ENCODE measurements at places on chromosomes 4 and X.

DNA sequence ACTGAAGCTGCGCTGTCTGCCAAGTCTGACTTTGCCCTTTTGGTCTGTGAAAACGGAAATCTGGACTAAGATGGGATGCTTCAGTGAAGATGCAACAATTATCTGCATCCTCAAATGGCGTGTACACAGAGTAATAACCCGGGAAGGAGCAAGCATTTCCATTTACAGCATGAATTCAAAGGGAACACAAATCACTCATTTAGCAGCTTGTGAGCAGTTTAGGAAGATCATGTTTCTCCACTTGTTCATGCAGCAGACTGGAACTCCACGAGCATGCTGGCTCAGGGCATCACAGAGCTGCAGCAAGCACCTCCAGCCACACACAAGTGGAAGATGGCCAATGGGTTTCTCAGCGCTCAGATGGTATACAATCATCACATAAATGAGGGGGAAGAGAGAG, 175.5 kb downstream of the NLGN4X start:
- no peak for DNase-seq

DNA sequence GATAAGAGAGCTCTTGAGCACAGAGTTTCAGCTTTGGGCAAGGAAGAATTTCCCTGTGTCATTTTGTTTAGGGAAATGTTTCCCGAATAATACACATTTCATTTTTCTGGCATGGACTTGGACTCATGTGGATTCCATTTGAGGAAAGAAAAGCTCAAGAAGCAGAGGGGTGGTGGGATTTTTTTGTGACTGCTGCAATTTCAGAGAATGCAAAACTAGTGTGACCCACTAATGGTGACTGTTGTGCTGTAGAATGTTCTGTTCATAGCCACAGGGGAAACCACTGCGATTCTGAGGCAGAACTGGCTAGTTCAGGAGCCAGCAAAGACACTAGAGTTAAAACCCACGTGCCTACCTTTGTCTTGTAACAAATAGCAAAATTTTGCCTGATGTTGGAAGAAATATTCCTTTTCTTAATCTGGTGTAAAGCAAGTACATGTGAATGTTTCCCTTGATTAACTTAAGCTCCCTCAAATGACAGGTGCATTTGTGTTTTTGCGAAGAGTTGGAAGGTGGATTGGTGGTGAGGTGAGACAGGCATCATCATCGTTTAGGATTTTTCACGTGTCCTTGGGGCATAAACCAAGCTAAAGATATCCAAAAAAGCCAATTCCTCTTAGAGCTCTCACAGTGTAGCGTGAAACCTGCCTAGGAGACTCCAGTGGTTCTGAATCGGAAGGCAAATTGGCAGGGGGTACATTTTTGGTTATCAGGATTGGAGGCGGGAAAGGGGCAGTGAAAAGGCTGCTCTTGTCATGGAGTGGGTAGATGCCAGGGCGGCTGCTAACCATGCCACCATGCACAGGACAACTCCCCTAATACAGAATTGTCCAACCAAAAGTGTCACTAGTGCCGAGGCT, 38.0 kb upstream of the FAM9C start:
- DNase-seq: no peak

DNA sequence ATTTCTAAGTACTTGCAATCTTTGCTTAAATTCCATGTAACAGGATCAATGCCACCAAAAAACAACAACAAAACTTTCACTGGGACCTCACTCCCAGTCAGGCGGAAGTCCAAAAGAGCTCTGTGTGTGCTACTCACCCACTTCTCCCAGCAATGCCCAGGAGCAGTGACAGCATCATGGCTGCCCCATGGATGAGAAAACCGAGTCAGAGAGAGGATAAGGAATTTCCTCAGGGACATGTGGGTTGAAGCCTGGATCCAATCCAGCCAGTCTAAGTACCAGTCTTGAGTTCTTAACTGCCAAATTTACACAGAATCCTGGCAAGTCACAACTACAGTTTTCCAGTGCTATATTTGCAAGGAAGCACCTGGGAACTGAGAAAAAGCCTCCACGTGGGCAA, 64.5 kb downstream of the STX18 start:
- DNase-seq: no peak

DNA sequence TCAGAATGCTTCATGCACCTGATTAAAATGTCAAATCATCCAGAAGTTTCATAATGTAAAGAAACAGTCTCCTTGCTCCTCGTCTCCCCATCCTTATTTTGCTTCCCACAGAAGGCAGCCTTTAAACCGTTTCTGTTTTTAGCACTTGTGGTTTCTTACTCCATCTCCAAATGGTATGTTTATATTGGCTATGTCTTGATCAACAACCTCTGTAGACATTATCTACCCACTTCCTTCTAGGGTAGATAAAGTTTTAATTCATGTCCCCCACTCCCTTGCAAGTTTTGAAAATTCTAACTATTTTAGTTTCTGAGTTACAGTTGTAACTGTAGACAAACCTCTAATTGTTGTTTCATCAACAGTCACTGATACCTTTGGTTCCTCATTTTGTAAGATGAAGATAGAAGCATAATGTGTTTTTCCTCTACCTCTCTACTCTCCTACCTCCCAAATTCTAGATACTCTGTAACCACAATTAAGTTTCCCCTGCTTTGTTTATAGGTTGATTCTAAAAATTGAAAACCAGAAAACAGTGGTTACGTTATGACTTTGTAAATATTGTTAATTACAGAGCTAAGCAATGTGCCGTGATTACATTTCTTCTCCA, 291.7 kb upstream of the GATB start:
- DNase-seq: peak; percentile 61

GRCh38 chr4:107253090-107253489, 217.0 kb upstream of the DKK2 start:
- no peak for DNase-seq

DNA sequence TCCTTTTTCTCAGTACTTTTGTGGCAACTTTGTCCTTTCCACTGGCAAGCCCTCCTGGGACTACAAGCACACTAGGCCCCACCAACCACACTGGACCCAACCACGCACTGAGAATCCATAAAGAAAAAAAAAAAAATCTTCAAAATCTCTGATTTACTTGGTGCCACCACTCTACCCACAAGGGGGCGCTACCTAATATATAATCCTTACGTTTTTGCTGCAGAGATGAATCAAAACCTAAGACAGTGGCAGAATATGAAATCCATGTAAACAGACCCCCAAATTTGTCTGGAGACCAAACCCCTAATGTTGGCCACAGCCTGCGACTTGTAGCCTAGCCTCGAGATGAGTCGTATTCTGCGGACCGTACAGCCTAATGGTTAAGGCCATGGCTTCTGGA, 63.5 kb upstream of the ARHGAP36 start:
- DNase-seq: peak; percentile 12

- no peak for DNase-seq
Measured at GRCh38 chrX:119646515-119646914, 40.3 kb upstream of the NKRF start.

DNA sequence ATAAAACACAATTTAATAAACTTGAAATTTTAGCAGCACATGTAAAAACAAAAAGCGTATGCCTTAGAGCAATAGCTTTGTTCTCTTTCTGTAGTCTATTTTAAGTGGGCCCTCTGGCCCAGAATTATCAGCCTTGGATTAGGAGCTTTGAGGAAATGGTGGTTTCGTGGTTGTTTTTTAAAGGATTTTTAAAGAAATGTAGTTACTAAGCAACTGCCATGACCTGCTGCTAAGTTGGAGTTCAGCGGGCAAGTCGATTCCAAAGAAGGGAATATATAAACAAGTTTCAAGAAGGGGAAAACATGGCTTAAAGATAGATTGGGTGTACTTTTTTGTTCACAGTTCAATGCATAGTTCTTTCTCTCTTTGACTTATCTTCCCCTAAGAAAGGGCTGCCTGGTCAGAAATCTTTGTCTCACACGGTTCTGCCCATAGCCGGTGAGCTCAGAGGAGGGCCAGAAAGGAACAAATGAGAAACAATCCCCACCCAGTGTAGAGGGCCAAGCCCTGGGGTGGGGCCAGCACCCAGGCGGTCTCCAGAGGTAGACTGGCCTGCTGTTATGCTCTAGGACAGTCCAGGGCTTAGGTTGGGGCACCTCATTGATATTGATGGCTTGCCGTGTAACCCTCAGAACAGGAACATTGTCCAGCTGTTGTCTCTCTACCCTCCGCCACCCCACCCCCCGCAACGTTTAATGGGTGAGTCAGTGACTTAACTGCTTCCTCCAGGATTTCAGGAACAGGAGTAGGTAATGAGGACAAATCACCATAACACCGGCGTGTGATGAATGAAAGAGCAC, 32.5 kb downstream of the DLG3 start:
- DNase-seq: peak; percentile 58

DNA sequence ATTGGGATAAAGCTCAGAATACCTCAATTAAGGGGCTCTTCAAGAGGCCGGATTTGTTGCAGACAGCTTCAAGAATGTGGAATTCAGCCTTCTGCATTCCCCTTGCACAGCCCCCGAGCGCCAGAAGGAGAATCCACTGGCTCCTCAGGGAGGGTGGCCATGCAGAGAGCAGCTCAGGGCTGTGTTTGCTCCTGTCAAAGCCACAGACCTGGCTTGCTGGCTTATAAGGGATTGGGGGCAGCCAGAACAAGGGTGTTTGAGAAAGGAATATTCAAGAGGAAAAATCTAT, 36.8 kb downstream of the ING2 start:
- peak; percentile 28 for DNase-seq

GRCh38 chr4:52199574-52200338, 148.7 kb downstream of the SPATA18 start:
- DNase-seq: peak; percentile 24

DNA sequence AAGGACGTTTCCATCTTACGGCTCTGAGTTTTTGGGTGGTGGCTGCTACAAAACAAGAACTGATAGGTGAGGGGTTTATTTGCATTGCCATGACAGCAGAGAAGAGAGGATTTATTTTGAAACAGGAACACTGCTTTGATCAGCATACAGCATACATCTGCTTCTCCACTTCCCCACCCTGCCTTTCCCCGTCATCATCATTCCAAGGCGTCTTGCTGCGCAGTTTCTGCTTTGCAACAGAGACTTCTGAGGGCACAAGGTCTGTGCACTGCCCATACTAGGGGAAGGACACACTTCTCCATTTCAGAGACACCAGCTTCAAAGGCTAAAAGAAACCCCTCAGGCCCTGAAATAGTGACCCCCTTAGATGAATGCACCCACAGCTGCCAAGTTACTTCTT, 19.1 kb downstream of the STARD8 start:
- no peak for DNase-seq

- peak; percentile 58 for DNase-seq
Measured at GRCh38 chr4:2935762-2936743, 27.2 kb downstream of the NOP14 start.

DNA sequence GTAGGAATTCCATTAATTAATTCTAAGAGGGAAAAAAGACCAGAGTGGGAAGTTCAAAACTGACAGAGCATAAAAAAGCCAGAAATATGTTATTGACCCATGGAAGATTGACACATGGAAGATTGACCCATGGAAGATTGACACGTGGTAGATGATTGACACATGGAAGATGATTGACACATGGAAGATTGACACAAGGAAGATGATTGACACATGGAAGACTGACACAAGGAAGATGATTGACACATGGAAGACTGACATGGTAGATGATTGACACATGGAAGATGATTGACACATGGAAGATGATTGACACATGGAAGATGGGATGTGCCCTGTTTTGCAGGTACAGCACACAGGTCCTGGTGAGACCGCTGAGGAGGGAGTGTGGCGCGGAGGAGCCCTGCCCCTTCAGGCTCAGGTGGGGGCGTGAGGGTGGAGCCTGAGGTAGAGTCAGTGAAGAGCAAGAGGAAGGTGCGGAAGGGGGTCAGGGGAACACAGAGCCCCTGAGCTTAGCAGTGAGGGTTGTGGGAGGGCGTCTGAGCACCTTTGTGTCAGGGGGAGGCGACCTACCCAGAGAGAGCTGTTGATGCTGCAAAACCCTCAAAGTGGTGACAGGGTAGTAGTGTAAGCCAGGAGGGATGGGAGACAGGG, 15.8 kb upstream of the PDE6B start:
- DNase-seq: peak; percentile 7

DNA sequence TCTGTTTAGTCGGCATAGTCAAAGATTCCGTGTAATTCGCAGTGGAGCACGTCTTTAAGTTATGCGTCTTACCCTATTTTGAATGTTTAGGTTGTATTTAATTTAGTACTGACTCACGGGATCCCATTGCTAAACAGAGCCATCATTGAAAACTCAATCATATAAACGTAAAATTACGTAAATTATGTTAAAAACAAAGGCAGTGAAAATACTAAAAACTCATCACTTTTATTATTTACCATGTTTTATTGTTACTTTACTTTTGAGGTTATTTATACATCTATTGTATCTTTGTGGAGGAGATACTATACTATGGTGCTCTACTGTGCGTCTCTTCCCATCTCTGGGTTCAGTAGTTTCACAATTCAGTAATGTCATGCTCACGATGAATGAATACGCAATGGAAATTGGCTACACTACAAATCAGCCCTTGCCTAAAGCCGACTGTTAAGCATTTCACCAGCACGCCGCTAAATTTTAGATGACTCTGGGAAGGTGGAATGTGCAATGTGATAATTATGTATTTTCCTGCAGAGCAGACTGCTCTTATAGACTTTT, 944 bp downstream of the FUNDC2 start:
- DNase-seq: peak; percentile 89

DNA sequence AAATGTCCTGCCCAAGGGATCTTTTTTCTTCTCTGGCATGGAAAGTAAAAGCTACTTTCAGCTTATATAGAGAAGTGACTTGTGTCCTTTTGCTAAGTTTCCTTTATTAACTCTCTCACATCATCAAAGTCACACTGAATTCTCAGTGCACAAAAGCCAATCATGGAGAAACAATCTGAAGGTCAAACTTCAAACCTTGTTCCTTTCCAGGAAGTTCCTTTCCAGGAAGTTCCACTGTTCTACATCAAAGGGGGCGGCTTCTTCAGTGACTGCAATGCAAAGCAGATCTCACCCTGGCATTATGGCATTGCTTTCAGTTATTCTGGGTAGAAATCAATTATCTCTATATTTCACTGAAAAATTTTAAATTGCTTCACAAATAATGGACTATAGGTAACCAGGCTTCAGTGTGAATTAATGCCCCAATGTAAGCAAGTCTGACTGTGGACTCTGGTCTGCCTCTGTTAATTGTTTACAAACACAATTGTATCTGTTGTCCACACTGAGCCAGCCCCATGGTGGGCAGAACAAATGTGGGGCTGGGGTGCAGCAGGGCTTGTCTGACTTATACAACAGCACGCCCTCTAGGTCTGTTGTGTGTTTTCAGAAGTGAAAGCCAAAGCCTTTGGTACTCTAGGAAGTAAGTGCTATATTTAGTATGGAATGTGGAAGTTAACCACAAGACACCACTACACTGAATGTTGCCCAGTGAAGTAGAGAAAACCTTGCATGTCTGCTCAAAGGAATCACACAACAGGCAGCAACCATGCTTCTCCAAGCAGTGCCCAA, 98.8 kb downstream of the CDS1 start:
- peak; percentile 91 for DNase-seq

DNA sequence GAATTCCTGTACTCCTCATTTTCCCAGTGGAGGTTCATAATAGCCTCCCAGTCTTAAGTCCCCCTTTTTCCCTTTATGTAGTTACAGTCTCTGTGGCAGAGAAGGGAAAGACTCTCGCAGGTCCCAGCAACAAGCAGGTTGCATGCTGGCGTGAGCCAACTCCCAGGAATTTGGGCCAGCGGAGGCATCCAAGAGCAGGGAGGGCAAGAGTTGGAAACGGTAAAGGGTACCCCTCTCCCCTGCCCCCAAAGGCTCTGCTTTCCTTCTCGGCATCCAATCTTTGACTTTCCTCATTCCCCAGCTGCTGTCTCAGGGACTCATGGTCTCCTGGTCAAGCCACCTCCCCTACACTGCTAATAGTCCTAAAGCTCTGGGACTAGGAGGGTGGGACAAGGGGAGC, 15.4 kb upstream of the HSFX2 start:
- no peak for DNase-seq

All from choroid plexus epithelial cell (primary cell).